ENCODE measurements at places on chromosomes 7 and 10.

DNA sequence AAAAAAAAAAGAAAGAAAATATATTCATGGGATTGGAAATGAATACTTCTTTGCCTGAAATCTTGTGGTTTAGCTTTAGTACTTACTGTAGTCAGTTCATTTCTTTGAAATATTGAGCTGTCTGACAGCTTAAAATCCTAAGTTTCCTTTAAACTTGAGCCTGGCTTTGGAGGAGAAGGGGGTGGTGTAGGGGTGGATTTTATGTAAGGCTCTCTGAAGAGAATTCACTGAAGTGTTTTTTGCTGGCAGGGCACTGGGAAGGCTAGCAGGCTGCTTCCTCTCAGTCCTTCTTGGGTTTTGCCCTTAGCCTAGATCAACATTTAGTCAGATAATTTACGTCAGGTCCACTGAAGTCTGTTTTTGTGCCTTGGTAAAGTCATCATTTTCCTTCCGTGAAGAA is 516.5 kb downstream of the AUTS2 start:
- no peak for DNase-seq

DNA sequence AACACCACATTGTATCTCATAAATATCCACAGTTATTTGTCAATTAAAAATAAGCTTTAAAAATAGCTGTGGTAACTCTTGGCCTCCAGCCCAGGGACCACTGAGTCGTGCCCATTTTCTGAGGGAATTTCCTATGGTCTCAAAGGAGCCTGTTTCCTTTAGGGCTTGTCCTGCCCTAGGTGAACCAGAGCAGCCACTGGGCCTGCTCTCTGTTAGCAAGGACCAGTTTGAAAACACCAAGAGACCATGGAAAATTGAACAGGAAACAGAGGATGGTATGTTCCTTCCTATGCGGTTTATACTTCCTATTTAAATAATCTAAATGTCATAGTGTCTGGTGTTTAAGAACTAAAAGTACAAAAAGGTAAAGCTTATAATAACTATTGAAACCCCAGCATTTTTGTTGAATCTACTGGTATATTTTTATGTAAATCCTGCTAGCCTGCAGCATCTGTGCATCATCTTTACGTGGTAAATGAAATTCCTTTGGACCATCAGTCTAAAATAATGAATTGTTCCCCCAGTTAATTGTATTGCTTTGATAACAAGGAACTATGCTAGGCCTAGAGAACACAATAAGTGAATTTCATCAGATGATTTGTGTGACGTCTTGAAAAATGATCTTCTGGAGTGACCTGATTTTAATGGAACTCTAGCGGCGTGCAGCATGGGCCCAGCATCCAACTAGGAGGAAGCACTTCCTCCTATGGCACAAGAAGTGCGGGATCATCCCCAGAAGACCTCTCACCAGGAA is 333.7 kb downstream of the GFRA1 start:
- no peak for DNase-seq

DNA sequence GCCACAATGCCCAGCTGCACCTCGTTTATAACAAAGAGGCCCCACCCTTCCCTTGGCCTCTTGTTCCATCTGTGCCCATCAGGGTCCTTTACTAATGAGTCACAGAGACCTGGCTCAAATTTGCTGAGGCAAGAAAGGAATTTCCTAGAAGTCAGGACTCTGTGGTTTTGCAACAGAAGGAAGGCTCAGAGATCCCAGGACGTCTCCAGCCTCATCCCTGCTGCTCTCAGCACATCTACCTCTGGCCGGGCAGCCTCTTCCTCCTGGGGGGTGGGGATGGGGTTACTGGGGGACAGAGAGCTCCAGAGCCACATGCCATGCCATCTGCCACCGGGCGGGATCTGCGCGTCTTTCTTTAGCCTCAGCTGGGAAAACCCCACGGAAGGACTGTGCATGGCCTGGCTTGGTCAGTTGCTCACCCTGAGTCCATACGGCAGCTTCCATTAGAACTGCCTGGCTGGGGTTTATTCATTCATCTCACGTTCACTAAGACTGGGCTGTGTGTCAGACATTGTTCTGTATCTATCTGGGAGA is 41.9 kb upstream of the PSMG3 start:
- no peak for DNase-seq

DNA sequence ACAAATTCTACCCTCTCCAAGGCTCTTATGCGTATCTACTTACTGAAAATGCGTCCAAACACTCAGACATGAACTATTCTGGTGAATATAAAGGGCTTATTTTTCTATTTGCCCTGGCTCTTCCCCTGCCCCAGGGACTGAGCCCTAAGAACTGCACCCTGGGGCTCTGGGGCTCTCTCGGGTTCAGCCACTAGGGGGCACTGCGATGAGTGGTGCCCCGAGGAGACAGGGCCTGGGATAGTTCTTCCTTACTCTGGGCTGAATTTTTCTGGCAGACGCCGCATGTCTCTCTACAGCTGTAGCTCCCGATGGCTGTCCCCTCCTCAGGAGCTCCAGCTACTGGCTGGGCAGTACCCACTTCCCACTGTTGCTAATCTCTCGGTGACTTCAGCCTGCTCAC is 30.8 kb upstream of the GSDME start:
- no peak for DNase-seq

DNA sequence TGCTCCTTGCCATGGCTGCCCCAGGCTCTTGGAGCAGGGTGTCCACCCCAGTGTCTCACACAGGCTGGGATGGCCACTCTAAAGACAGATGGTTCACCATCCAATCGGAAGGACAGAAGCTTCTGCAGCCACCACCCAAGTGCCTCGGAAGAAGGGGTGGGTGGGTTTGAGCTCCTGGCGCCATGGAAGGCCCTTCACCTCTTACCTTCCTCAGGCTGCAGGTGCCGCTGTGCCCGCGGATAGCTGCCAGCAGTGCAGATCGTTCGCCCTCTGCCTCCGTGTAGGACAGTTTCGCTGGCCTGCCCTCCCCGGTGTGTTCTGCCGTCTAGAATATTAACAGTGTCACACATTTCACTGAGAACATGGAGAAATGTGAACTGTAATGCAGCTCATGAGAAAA is 243.6 kb upstream of the GRB10 start:
- DNase-seq = no peak

DNA sequence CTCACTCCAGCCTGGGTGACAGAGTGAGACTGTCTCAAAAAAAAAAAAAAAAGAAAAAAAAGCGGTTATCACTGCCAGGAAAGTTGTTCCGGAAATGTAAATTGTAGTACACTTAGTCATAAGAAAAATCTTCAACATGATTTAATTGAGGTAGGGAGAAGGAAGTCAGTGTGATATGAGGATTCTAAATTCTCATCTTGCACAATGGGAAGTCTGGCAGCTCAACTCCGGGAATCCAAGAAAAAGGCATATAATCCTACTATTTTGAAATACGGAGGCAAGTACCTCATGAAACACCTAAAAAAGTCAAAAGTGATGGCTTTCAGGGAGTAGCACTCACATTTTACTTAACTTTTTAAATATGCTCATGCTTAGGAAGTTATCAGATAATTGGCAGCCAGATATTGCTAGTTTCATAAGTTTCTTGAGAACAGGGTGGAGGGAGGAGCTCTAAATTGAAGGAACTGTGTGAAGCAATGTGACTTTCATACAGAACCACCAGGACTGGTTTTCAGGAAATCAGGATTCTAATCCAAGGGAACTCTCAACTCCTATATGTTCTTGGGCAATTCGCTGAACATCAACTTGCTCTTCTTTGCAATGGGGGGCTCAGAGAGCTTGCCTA is 2.7 kb upstream of the C7orf25 start:
- DNase-seq = no peak

- no peak for DNase-seq
Observed at GRCh38 chr7:138338361-138338760, 121.7 kb upstream of the TRIM24 start.

DNA sequence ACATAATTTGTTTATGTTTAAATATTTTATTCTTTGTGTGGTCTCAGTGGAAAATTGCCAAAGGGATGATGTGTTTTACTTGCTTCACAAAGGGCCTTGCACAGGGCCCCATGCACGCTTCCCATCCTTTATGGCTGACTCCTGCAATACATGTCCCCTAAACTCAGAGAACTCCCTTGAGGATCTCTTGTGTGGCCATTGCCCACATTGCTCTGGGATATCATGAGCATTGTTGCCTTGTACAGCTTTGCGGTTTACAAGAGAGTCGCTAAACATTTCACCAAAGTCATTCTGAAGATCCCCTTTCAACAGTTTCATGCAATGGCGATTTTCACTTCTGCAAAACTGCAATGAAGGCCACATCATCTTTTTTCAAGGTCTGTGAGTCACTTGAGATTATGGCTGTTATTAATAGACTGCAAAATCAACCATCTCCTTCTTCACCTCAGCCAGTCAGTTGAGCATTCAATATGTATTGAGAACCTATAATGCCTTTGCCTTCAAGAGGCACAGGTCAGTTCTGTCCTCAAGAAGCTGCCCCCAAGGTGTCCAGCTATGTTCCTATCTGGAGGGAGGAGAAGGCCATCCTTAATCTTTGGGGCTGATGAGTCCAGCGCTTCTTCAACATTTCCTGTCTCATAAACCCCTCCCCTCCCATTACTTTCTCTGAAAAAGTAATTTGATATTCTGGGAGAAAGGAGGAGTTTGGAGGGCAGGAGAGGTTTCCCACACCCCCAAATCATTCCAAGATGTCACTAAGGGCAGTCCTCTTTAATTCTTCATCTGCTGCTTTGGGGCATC is 108.1 kb downstream of the CCDC71L start:
- no peak for DNase-seq

- DNase-seq = no peak
Observed at GRCh38 chr7:101722247-101722646, 93.2 kb upstream of the MYL10 start.

DNA sequence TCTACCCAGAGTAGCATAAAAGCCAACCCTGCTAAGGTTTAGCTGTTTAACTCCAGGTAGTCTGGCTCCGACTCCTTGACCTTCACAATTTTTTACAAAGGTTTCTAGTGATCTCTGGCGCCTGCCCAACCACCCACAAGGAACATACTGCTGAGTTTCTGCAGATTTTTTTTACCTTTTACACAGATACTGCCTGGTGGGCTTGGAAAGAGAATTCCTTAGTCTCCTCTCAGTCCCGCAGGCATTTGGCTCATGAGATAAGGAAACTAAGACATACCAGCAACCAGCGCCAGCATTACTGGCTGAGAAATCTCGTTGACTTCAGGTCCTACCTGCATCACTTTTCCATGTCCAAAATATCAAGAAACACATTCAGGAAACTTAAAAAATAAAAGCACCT is 51.1 kb upstream of the LYZL1 start:
- DNase-seq = no peak

DNA sequence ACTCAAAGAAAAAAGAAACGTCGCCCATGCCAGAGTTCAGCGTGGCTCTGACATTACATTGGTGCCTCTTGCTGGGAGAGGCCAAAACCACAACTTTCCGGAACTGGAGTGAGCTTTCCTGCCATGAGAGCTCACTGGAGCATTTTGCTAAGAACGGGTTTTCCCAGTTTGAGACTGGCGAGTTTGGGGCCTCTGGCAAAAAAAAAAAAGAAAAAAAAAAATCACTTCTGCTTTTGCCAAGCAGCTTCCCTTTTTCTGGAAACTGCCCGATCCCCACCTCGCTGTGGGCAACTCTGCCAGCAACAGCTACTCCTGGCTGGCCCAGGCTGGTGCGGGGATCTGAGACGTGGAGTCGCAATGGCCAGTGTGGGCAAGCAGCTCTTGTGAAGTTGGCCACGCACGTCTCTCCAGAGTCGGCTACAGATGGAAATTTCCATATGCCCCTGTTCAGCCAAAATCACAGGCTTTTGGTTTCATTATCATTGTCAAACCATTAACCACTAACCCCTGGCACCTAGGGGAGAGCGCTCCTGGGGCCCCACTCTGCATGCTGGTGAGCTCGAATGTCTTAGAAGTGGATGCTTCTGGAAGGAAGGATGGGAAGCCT is 25.7 kb downstream of the PRKAG2 start:
- DNase-seq = peak; percentile 39

DNA sequence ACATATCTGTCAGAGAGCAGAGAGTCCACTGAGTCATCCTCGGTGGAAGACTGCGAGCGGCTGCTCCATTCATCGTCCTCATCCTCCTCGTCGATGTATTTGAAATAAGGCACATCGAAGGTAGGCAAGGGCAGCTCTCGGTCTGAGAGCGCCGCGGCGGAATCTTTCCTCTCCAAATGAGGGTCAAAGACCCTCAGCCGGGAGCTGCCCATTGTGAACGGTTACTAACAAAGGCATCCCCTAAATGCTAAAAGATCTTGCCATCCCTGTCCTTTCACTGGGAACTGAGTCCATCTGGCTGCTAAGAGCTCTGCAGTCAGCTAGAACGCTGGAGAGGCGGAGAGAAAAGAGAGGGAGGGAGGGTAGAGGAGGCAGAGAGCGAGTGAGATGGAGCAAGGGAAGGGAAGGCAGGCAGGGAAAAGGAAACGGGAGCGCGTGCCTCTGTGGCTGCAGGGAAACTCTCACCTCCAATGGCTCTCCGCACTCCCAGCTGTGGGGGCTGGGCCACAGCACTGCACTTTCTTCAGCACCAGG is 163.4 kb downstream of the RAPGEF5 start:
- no peak for DNase-seq

GRCh38 chr10:132886211-132887099 is 55.9 kb downstream of the CFAP46 start:
- no peak for DNase-seq

DNA sequence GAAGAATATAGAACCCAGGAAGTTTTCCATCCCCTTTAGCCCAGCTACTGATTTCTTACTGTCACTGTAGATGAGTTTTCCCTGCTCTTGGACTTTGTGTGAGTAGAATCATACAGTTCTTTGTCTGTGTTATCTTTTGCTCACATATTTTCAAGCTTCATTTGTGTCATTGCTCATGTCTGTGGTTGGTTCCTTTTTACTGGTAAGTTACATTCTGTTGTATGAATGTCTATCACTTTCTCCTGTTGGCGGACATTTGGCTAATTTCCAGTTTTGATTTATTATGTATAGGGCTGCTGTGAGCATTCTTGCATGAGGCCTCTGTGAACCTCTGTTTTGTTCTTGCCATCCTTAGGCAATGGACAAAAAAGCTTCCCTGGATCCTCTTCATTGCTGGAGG is 5.3 kb downstream of the GLRX3 start:
- no peak for DNase-seq

- DNase-seq = no peak
Observed at GRCh38 chr10:122265896-122266295, 5.2 kb upstream of the BTBD16 start.

DNA sequence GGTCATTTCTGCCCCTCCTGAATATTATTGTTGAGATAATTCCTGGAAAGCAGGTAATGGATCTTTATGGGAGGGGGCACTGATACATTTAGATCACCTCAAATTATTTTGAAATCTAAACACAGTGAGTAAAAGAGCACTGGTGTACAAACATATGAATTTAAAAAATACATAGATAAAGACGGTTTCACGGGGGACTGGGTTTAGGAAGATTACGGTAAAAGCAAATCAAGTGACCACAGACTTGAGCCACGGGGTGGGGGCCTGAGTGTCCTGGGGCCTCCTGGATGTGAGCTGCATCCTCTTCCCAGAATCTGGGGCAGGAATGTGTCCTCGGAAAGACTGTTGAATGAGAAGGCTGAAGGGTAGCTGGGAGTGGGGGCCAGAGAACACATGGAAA is 219.1 kb upstream of the KLF6 start:
- DNase-seq = no peak

DNA sequence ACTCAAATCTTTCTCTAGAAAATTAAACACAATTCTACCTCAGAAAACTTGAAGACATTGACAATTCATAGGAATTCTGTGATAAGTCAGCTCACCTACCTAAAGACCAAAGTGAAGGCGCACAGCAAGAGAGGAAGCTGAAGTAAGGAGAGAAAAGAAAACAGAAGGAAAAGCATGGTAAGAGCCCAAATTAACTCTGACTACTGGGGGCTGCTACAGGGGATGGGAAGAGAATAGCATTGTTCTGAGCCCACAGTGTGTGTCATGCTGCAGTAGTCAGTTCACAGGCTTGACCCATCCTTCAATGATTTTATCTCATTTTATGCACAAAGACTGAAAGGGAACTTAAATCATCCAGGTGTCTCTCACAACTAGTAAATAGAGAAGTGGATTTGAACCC is 111.3 kb downstream of the PTEN start:
- no peak for DNase-seq
